ENCODE measurements at places on chromosomes 7 and 10.

DNA sequence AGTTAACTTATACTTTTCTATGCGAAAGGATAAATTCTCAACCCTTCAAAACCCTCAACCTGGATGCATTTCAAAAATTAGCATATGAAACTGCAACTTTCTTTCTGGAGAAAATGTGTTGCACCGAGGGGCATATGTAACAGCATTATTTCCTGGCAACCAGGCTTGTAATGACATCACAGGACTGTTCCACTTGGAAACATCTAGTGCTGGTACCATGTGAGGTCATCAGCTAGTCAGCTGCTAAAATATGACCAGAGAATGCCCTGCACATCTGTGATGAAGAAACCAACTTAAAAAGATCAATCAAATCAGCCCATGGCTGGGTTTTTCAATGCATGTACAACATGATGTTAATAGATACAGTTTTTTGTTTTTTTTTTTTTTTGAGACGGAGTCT lies 40.0 kb downstream of the FGFR2 start:
- DNase-seq = no peak

DNA sequence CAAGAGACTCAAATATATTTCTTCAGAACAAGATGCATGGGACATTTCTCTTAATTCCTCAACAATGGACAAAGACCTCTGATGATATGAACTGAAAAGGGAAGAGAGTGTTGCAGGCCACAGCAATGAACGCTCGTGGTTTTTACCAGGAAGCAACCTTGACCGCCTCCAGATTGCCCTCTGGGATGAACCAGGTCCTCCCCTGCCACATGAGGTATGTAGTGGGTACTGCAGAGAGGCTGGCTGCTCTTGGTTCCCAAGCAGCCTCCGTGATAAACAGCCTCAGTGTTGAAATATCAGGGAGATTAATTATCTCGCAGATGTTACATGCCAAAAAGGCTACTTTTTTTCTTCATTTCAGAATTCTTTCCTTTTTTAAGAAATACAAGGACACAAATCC lies 338.8 kb downstream of the ELMO1 start:
- DNase-seq = no peak

DNA sequence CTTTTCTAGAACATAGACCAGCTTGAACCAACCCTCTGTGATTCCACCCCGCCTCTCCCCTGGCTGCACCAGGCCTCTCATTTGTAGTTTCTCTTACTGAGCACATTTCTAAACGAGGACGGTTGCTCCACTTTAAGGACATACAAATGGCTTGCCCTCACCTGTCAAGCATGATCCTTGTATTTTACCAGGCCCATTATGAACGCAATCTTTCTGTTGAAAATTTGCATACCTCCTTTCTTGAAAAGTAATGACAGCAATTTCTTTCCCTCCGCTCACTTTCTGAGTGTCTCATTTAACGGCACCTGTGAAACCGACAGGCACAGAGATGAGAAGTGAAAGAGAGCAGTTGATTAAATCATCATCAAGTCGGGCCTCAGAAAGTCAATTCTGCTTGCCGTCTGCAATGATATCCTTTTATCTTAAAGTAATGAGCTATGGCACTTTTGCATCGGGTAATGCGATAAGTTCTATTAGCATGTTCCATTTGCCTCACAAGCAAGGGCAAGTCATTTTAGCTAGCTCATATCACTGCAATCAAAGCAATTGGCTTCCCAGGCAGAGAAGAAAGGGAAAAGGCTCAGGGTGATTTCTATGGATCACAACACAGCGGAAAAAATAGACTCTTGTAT lies 705.6 kb upstream of the GALNT17 start:
- DNase-seq = no peak

DNA sequence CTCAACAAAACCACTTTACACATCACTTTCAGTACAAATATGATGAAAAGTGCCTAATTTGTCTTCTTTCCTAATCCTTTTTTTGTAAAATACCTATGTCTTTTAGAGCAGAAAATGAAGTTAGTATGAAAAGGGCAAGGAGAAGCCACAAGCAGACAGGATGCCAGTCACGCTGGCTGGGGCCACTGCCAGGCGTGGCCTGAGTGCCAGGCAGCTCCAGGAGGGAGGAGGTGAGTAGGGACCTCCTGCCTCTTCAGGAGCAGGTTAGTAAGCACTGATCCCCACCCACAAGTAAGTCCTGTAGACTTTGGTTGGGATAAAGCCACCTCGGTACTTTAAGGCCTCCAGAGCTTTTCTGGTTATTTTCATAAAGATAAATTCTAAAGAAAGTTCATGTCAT lies 432.0 kb downstream of the GRID1 start:
- DNase-seq = no peak

Data from activated CD4-positive, alpha-beta T cell treated with anti-CD3 and anti-CD28 coated beads, Interleukin-2, amount 10 ng/mL, durations not matched to agents 7 days and 5 days (primary cell).